GM18507 (cell line): ENCODE measurements at places on chromosomes 5 and 9.

- peak; percentile 33 for DNase-seq
These were observed 4.1 kb downstream of the MRPS2 start for GRCh38 chr9:135504262-135505243.

DNA sequence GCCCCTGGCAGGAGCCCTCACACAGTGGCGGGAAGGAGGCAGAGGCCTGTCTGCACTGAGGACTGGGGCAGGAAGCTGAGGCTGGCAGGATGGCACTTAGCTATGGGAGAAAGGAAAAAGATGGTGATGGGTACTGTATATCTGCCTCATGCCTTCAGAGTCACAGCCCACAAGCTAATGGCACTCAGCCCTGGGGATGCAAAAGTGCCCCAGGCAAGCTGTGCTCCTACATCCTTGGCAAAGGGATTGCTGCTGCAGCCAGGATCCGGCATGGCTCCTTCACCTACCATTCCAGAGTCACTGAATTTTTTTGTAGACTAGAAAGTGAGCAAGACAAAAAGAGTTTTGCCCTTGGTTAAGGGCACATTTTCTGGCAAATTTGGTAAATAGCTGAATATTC lies 8.7 kb downstream of the ACSL6 start:
- no peak for DNase-seq

DNA sequence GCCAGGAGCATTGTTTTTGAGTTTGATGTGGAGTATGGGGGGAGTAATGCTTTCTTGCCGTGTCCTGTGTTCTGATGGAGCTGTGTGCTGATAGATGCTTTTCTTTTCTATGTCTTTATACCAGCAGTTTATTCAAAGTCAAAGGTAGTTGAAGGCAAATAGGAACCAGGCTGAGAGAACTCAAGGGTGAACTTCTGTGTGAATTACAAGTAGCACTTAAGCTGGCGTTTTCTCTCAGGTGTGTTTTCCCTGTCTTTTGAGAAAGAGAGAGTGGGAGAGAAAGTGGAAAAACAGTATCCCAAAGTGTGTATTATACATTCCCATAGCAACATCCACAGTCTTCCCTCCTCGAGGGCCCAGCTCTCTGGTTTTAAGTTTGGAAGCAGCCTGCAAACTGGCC lies 1.5 kb downstream of the TNFAIP8 start:
- no peak for DNase-seq

DNA sequence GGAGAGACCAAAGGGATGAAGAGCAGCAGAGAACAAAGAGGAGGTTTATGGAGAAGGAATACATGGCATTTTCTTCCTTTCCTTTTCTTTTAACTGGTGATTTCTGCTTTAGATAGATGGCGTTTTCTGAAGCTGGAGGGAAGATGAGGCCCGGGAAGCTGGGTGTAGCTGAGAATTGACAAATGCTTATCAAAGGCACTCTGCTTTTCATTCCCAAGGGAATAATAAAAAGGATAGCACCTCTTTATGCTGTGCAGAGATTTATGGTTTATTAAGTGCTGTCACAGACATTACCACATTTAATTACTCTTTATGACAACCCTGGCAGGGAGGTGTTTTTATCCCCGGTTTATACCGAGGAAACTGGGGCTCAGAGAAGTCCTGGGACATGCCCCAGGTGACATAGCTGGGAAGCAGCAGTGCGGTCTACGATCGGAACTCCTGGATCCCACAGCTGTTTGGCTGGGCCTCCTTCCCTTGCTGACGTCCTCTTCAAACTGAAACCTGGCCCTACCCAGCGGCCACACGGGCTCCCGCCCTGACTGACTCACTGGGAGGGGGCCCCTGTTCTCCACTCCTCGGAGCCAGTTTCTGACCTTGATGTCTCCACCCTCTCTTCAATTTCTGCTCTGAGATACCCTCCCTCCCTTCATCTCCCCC lies 8.2 kb upstream of the EPB41L4B start:
- DNase-seq = no peak

GRCh38 chr5:118211606-118212005 lies 776.7 kb downstream of the DTWD2 start:
- DNase-seq = no peak

- DNase-seq = no peak
These were observed 475.7 kb downstream of the ENC1 start for GRCh38 chr5:74164725-74165235.

- no peak for DNase-seq
These were observed 158.7 kb upstream of the IER5L start for GRCh38 chr9:129336601-129337331.

GRCh38 chr5:3325201-3325971 lies 270.2 kb upstream of the IRX1 start:
- DNase-seq = no peak

GRCh38 chr5:132746954-132747615 lies at the start of gene CCNI2:
TSS of gene CCNI2 (plus strand) at chr5:132747426. CDS start at chr5:132747496, 70 bp downstream.
- no peak for DNase-seq

DNA sequence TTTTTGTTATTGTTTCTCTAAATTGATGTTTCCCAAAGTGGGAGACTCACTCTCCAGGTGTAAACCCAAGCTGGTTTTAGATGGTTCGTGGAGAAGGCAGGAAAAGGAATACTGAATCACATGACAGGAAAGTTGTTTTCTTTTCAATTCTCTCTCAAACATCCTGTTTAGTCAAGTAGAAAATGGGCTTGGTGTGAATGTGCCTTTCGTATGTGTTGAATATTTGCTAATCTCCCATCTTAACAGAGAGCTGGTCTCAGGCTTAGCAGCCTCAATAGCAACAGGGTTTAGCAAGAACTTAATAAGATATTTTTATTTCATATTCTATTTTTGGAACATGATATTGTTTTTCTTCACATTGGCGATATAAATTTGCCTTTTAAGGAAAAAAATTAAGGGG lies 119.7 kb downstream of the INSYN2B start:
- no peak for DNase-seq

DNA sequence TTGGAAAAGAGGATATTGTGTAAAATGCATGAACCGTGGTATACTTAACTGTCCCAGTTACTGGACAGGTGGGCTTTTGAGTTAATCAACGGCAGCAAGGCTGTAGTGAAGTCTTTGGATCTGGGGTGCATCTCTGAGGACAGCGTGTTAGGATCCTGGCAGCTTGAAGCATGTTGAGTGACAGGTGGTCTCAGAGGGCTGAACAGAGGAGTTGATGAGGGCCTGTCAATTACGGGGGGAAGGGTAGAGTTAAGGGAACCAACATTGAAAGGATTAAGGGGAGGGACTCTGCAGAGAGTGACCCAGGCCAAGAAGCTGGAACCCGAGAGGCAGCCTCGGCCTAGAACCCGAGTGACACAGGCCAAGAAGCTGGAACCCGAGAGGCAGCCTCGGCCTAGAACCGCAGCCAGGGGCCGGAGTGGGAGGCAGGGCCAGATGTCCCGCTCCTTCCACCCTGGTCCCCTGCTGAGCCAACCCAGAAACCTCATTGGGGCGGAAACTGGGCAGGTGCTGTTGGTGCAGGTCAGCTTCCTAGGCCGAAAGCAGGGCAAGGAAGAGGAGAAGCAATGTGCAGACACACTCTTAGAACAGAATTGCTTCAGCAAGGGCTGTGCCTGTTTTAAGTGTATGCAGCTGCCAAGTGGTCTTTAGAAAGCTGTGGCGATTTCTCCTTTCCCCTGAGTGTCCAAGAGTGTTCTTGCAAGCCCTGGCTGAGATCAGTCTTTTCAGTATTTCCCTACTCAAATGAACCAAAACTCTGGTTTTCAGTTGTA lies 62.0 kb downstream of the ANKRD33B start:
- no peak for DNase-seq

DNA sequence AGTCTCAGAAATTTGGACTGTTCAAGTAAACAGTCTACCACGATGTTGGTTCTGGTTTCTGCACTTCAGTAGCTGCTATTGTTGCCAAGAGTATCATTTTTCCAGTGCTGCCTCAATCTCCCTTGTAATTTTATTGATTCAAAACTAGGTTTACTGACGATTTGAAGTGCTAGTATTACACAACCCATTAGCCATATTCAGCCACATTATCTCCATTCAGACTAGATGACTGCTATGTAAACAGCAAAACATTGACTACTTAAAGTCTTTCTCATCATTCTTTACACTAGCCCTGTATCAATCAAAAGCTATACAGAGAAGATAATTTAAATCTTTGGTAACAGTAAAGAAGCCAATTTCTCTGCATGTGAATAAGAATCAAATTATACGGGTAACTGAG lies 102.0 kb upstream of the TSLP start:
- DNase-seq = no peak

- no peak for DNase-seq
These were observed 395.4 kb downstream of the CSNK1G3 start for GRCh38 chr5:123907349-123907748.

DNA sequence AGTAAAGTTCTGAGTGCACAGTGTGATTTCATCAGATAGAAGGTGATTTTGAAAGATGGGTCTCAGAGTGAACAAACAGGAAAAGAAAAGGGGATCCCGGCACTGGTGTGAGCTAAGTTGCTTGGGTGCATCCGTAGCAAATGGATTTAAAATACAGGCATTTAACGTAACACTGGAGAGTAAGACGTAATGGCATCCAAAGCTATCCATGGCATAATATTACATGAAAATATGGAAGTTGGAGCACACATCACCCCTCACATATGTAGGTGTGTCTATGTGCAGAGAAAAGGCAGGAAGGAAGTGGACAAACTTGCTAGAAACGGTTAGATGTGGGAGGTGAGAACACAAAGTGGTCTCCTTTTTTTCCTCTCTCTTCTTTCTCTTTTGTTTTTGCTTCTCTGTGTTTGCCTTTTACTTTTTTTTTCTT lies 38.2 kb upstream of the SEMA4D start:
- DNase-seq = no peak

- DNase-seq = no peak
These were observed 281.8 kb downstream of the MTRR start for GRCh38 chr5:8150791-8151190.

DNA sequence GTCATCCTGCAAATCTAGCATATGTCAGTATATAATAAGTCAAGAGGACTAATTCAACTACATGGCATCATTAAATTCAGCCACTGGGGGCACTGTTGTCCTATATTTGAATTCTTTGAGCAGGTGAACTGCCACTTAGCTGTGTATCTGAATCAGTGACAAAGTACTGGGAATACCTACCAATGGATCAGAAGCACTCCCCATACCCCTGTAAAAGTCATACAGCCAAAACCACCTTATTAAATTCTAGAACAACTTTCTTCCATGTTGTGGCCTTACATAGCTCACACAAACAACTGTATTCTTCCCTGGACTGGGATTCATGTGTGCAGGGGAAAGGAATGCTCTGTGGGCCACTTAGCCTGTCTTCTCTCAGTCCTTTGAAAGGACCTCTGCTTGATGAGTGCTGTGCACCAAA lies 57.4 kb upstream of the PLPP6 start:
- DNase-seq = peak; percentile 53

- no peak for DNase-seq
These were observed 41.0 kb downstream of the KIAA1191 start for GRCh38 chr5:176320577-176320976.

DNA sequence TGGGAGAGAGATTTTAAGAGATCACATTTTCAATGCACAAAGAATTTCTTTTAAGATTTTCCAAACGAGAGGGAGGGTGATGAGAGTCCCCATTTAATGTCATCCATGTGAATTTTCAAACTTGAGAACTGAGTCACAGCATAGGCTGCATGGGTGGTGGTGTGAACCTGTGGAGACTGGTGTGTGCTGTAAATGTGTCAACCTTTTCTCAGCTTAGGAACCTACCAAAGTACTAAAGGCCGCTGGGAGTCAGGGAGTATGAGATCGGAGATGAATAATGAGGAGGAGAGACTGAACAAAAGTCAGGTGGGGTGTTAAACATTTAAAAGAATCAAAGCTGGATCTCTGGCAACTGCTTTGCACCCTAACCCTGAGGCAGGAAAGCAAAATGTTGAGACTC lies 7.5 kb downstream of the ALDH1A1 start:
- no peak for DNase-seq

GRCh38 chr5:115962565-115963402 lies 509 bp downstream of the LVRN start:
- no peak for DNase-seq

DNA sequence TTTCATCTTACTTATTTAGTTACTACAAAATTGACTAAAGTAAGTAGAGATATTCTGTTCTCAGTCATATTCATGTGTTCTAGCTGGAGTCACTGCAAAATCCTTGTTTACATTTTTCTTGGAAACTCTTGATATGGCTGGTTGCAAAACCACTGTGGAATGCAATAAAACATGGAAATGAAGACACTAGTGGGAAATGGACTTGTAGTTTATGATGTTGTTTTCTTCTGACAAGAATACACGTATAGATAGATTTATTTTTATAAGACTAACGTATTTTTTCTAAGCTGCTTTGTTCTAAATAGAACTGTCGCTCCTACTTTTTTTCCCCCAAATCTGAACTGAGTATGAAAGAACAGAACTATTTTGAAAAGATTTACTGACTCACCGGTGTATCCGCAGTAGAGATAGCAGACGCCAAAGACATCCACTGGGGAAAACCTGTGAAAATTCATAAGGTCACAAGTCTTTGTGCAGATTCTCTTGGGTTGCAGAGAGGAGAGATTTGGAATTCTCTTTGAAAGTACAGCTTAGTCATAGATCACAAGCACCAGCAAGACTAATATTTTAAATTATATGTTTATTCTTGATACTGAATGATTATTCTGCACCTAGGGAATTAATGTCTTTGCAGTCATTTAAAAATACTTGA lies 119.6 kb upstream of the TAF11L2 start:
- DNase-seq = no peak

GRCh38 chr5:79255786-79256557 lies 20.0 kb downstream of the JMY start:
- no peak for DNase-seq

GRCh38 chr5:132064140-132064539 lies 3.7 kb downstream of the IL3 start:
- no peak for DNase-seq

DNA sequence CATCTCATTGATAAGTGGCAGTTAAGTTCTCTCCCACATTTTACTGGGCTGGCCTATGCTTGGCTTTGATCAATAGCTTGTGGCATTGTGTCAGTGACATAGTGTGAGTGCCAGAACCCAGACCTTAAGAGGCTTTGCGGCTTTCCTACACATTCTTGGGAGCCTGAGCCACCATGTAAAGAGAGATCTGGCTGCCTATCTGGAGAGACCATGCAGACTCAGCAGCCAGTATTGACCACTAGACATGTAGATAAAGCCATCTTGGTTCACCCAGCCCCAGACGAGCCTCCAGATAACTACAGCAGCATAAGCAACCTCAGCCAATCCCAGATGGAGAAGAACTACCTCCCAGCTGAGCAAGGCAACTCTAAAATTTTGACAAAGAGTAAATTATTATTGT lies 28.6 kb downstream of the C9orf153 start:
- no peak for DNase-seq

- DNase-seq = no peak
These were observed 27.1 kb downstream of the ZDHHC11B start for GRCh38 chr5:757346-757930.

GRCh38 chr5:172044631-172045314 lies 38.3 kb upstream of the FBXW11 start:
- no peak for DNase-seq

- DNase-seq = no peak
These were observed 6.6 kb downstream of the DMXL1 start for GRCh38 chr5:119077444-119077843.

GRCh38 chr9:18118268-18118667 lies 355.7 kb upstream of the ADAMTSL1 start:
- DNase-seq = no peak

- no peak for DNase-seq
These were observed 11.3 kb downstream of the STOM start for GRCh38 chr9:121358751-121359150.

- DNase-seq = no peak
These were observed 287.5 kb downstream of the SMARCA2 start for GRCh38 chr9:2302606-2303005.

GRCh38 chr9:35560625-35561337 lies 44.3 kb upstream of the TESK1 start:
- DNase-seq = no peak
